Cardiac muscle cell (in vitro differentiated cells and primary cell): ENCODE measurements at places on chromosomes 3 and 15.

GRCh38 chr15:78243491-78243941, 9.2 kb upstream of the ACSBG1 start:
- peak; percentile 29 for DNase-seq

GRCh38 chr3:112773864-112774263, 72.8 kb downstream of the CD200R1L start:
- DNase-seq = no peak

- DNase-seq = no peak
These were observed 20.4 kb downstream of the ABI3BP start for GRCh38 chr3:100972867-100973266.

DNA sequence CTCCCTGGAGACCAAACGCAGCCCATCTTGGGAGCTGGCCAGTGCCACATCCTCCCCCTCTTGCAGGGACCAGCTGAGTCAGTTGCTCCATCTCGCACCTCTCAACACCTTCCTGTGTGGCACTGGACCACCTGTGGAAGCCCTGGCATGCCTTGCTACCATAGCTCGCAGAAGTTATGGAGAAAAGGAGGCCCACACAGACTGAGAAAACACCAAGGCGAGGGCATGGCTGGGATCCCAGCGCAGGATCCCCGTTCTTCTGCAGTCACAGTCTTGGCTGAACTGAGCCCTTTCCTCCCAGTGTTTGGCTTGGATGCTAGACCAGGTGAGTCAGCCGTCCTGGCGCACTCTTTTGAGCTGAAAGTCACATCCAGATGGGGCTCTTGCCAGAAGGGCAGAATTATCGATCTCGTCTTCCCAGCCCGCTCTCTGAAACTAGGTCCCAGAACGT, 46.9 kb downstream of the CHRD start:
- no peak for DNase-seq

DNA sequence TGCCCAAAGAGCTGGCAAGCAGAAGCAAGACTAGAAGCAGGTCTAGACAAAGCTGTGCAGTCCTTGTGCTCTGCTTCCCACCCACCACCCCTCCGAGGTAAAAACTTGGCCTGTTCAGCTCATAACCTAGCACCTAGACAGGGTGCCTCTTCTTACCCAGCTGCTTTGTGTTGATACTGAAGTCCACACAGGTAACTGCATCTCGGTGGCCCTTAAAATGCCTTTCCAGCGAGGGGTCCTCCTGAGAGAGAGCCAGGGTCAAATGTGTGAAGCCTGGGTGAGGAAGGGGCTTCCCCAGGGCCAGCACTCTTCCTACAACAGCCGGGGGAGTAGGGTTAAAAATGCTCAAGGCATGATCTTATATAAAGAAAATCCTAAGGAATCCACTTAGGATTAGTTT, 3.4 kb downstream of the POC1A start:
- DNase-seq = no peak

DNA sequence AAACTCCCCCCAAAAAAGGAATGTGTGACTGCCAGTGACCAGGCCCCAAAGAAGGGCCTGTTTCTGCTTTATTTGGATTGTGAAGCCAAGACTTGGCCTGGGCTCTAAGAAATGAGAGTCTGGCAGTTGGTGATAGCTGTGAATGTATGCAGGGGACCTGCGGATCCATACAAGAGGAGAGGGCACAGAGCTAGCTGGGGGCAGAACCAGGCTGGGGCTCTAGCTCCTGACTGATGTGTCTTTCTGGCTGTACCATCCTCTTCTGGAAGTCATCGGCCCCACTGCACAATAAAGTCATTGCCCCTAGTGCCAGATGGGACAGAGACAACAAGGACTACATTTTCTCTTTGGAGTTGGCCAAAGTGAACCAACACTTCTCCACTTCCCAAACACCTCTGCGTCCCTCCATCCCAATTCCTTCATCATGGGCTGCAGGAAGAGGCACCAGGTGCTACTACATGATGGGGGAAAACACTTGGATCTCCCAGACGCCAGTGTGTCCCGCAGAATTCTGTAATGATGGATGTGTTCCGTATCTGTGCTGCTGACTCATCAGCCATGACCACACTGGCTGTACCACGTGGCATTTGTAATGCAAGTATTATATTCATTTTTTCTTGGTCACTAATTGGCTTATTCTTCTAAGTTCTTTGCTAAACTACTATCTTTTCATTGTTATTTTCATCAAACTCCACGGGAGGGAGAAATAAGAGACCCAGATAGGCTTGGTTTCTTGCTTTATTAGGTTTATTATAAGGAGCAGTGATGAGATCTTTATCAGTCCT, 1.7 kb upstream of the PLA2G4F start:
- DNase-seq = peak; percentile 68
